ENCODE measurements at places on chromosomes 6 and 20.

DNA sequence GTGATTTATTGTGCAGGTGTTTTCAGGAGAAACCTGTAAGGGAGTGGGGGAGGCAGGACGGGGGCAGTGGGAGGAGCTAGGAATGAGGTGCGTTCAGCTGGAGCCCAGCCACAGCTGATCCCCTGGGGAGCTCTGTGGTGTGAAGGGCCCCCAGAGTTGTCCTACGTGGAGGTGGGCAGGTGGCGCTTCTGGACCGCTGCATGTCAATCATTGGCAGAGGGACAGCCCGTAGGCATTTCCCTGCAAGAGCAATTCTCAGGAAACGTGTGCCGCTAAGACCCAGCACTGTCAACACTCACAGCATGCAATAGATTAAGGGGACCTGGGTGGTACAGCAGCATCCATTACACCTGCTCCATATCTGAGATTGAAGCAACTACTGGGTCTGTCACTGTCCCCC lies 88.0 kb downstream of the PRND start:
- DNase-seq = no peak

DNA sequence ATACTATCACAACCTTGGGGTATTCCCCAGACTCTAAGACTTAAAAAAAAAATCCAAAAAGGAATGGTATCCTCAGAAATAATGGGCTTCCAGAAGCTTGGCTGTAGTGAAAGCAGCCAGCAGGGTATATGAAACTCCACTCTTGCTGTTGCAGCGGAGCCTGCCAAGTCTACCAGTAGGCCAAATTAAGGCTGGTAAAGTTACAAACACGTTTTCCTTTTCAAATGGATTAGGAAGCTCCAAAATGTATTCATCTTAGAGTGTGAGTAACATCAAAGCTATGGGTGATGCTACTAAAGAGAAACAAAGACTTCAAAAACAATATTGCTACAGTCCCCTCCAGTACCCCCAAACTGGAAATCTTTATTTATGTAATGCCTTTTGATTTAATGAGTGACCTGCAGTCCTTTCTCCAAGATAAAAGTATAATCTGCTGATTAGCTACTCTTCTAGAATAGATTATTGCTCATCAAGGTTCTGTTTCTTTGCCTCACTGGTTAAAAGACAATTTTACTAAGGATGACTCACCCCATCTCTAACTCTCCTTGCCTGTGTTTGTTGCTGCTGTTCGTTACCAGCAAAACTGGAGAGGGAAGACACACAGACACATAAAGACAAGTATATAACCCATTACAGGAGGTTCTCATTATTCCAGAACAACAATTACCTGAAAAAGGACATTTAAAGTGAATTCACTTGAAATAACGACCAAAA lies 84.9 kb downstream of the BTBD9 start:
- DNase-seq = no peak

DNA sequence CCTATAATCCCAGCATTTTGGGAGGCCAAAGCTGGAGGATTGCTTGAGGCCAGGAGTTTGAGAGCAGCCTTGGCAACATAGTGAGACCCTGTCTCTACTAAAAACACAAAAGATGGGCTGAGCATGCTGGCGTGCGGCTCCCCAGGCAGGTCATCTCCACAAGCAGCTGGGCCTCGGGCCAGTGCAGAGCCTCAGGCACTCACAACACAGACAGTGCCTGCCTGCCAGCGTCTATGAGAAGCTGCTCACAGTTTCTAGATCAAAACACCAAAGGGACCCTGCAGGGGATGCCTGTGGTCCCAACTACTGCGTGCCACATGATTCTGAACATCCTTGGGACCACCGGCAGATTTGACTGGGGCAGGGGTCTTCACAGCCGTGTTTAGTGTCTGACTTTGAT lies 59.4 kb downstream of the GINS1 start:
- DNase-seq = no peak

- no peak for DNase-seq
These were observed 81.3 kb upstream of the NT5E start for GRCh38 chr6:85368631-85369030.

DNA sequence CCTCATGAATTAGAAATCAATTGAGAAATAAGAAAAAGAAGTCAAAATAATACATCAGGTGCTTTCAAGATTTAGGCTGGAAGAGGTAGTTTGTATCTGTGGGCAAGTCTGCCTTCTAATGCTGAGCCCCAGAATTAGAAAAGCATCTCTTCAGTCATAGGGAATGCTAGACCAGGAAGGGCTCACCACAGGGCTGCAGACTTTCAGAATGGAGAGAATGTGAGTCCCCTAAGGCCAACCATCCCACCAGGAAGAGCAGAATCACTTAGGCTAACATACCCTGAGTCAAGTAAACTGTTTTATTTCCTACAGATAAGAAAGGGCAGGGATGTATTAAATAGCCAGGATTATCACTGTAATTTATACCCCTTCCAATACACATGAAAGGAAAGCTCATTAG lies 510.2 kb downstream of the RNF144B start:
- DNase-seq = no peak

DNA sequence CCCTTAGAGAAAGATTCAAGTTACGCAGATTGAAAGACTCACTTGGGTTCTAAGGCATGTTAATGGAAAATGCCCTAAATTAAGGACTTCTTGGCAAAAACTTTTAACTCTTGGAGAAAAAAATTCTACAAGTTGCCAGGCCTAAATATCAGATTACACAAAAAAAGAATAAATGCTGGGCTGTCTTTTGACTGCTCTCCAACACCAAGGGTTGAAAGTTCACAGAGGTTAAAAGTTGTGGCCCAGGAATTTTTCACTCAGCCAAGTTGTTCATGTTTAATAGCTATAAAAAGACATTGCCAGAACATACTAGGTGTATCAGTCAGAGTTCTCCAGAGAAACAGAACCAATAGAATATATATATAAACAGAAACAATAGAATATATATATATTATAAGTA lies 268.4 kb upstream of the PRND start:
- DNase-seq = no peak

DNA sequence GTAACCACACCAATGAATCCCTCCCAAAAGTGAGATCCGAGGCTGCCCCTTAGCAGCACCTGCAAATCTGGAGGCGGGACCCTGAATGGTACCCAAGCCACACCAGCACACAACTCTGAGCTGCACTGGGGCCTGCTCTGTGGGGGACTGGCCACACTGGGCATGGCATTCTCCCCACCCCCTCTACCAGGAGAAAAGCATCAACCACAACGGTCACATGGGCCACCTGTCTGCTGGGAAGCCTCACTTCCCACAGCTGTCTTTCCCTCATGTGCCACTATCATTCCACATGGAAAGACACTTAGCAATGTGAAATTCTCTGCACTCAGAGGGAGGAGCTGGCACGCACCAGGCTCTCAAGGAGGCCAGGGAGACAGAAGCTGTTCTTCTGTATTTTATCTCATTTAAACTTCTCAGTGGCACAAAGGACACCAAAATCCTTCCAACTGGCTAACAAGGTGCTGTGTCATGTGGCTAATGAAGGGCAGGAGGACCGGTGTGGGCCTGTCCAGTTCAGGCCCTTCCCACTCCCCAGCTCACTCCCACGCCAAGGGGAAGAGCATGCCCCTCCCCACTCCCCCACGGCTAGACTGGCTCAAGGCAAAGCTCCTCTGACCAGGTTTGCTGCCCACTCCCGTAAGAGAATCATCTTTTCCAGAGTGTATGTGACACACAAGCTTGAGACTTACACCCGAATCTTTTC lies 19.0 kb downstream of the YTHDF1 start:
- no peak for DNase-seq

DNA sequence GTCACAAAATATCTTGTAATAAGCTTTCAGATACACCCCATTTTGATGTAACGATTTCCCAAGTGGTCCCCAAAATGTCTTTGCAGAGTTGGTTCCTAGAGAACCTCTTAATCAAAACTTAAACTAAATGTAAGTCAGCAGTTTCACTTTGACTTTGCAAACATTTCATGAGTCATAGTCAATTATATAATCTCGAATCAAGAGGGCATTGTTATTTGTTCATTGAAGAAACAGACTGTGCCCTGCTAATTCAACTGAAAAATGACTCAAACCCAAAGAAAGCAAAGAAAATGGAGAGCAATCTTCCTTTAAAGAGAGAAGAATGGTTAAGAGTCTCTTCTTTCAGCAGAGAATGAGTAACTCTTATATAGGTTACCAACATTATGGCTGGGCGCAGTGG lies 58.3 kb downstream of the IPCEF1 start:
- DNase-seq = no peak

- DNase-seq = no peak
These were observed 83.0 kb downstream of the TMEM242 start for GRCh38 chr6:157240059-157240959.

- DNase-seq = no peak
These were observed 212.6 kb downstream of the MOXD1 start for GRCh38 chr6:132188556-132189264.

GRCh38 chr6:93675856-93676417 lies 256.6 kb upstream of the EPHA7 start:
- DNase-seq = no peak

DNA sequence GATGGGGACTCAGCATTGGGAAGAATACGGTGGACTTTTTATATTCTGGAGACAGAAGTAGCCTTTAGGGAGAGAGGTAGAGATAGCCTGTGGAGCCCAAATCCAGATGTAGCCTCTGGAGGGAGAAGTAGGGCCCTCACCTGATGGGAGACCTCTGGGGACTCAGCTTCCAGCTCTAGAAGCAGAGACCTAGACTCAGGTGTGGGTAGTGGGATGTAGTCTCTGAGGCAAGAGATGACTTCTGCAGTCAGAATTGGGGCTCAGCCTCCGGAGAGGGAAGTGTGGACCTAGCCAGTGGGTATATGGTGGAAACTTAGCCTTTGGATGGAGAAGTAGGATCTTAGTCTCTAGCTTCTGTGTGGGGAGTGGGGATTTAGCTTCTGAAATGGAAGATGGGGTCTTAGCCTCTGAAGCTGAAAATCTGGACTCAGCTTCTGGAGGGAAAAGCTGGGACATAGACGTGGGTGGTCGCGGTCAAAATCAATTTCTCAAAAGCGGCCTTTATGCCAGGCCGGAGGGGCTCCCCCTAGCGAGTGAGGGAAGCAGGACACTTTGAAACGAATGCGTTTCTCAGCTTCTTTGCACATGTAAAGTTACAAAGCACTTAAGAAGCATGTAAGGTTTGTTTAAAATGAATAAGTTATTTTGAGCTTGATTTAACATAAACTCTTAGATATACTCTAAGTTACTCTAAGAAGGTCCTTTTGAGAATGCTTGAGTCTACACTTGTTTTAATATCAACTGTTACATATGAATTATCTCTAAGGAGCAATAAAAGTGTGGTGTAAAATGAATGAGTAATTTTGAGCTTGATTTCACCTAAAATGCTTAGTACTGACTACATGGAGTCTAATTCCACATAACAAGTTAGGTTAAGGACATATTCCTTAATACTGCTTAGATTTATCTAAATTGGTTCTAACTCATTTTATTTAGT lies 12.9 kb upstream of the ZNF343 start:
- DNase-seq = no peak

DNA sequence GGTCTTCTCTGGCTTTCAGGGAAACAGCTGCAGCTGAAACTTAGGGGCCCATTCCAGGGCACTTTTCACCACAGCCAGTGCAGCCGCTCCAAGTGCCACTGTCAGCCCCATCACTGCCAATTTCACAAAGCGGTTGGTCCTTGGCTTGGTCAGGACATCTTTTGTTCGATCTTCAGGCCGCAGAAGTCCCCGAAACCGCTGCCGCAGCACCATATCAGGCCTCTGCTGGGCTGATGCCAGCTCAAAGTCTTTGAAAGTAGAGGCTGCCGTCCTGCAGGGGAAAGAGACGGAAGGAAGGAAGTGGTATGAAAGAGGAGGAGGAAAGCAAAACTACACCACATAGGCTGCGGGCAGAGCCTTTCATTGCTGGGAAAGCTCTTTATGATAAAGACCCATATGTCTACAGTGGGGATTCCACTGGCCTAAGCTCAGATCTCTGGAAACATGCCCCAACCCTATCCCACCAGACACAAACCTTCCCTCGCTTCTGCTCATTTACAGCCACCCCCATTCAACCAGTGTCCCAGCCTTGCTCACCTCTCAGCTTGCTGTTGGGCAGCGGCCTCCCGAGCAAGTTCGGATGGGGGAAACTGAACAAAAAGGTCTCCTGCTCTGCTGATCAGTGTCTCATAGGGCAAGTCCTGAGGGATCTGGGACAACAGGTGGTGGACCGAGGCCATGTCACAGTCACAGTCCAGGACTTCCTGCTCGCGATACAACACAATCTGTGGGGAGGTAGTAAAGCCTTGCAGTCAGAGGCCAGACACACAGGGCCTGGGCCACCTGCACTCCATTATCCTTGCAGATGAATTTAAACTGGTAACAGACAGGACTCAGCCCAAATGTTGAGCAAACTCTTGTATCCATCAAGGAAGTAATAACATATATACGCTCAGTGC lies 23.5 kb downstream of the TBC1D20 start:
- DNase-seq = peak; percentile 33

DNA sequence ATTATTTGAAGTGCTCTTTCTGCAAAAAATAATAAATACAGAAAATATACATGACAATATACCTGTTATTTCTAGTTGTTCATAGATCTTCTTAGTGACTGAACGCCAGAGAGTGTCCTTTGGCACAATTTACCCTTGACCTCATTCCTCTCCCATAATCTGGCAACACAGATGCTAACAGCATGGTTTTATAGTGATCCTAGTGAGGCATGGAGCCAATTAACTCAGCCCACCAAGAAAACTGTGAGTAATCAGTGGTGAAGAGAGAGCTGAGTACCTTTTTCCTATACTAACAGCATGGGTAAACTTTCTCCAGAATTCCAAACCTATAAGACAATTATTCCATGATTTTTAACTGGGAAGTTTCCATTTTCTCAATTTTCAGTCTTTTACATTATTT lies 61.0 kb downstream of the VGLL2 start:
- no peak for DNase-seq

GRCh38 chr6:150639823-150640331 lies 40.2 kb downstream of the PLEKHG1 start:
- no peak for DNase-seq

GRCh38 chr6:105509506-105510331 lies 106.8 kb upstream of the PREP start:
- DNase-seq = no peak

DNA sequence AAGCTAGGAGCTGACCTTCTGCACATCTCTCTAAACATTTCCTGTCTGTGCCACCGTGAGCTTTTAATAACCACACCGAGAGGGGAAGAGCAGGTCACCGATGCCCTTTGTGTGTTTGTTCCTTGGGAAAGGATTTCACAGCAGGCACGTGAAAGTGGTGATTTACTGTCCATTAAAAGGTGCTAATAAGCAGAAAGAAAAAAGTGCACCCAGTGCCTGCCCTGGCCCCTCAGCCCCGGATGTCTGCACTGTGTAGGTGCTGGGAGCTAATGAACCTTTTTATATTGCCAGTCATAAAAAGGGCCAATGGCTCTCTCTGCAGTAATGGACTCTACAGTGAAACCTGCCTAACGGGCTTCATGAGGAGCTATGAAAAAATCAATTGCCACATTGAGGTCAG lies 312.6 kb downstream of the C6orf118 start:
- DNase-seq = no peak

DNA sequence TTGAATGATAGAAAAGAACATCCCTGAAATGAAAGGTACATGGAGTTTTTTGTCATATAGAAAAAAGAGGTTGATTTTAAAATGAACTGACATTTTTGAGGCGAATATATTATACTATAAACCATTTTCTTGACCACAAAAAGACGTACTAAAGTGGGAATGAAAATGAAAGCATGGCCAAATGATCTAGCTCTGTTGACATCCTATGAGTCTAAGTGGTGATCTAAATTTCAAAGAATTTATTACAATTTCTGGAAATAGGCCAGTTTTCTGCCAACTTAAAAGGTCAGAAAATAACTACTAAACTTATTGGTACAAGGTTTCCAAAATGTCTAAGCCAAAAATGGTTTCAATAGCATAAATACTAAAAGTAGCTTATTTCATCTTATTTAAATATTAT lies 536.8 kb downstream of the EYS start:
- no peak for DNase-seq

Measured in stimulated activated CD8-positive, alpha-beta memory T cell treated with anti-CD3 and anti-CD28 coated beads, Interleukin-15, amount 100 ng/mL, for 4 hours (primary cell).